ENCODE measurements at places on chromosomes 7 and 10.

DNA sequence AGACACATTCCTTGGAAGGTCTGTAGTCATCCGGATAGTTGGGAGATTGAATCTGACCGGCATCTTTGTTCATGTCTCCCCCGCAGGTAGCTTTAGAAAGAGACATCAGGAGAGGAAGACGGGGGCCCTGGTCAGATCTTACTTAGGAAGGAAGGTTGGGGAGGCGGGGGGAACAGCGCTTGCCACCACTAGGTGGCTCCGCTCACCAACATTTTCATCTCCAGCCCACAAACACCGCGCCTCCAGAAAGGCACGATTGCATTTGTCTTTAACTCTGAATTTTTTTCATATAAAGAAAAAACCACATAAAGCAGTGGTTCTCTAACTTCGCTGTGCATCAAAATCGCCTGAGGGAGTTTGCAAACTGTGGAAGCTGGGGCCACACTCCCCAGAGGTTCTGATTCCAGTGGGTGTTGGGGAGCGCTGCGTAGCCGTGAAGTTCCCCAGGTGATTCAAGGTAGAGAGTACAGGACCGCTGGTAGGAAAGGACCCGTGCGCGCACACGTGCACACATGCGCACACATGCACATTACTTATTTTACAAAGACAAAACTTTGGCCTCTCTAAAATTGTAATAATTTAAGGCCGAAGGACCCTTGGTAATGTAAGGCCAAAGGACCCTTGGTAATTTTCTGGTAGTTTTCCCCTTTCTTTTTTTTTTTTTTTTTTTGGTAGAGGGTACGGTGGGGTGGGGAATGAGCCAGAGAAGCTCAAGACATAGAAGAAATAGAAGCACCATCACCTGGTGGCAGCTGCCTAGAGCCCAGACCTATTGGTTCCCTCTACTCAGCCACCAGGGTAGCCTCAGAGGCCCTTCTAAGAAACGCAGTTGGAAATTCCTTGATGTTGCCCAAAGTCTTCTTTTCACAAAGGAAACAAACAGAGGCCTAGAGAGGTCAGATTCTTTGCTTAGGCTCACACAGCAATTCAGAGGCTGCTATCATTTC is 37.4 kb upstream of the OPALIN start:
- H3K27ac ChIP-seq: no peak overlapping the region
- H3K36me3 ChIP-seq: no peaks in the 10 kb centered on the region
- DNase-seq: peak; percentile 54

GRCh38 chr10:116056445-116057293 is 216.3 kb downstream of the GFRA1 start:
- no peak overlapping the region for H3K4me3 ChIP-seq
- no peaks in the 10 kb centered on the region for H3K27me3 ChIP-seq
- H3K4me1 ChIP-seq: no peaks in the 10 kb centered on the region

- no peaks in the 10 kb centered on the region for H3K36me3 ChIP-seq
- peaks cover 5% of the 10 kb centered on the region for H3K4me1 ChIP-seq
- no peak overlapping the region for H3K27ac ChIP-seq
- no peaks in the 10 kb centered on the region for H3K27me3 ChIP-seq
Measured at GRCh38 chr10:91935886-91936285, 12.3 kb downstream of the BTAF1 start.

- DNase-seq: no peak
- H3K36me3 ChIP-seq: no peaks in the 10 kb centered on the region
- H3K27me3 ChIP-seq: no peaks in the 10 kb centered on the region
- H3K4me1 ChIP-seq: no peaks in the 10 kb centered on the region
- no peak overlapping the region for H3K27ac ChIP-seq
Measured at GRCh38 chr7:128708235-128708634, 30.9 kb upstream of the CALU start.

DNA sequence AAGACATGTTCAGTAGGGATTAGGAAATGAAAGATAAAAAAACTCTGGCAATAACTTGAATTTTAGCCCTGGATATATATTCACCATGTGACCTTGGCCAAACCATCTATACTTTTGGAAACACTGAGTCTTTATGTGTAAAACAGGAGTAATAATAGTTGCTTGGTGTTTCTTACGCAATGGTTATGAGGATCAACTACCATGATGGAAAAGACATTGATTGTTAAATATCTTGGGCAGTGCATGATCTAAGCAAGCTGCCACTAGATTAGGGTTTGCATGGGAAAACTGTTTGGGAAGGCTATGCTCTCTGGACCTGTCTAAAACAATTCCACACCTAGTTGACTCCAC is 6.5 kb downstream of the OR6B1 start:
- no peaks in the 10 kb centered on the region for H3K27me3 ChIP-seq
- no peak overlapping the region for H3K4me3 ChIP-seq
- no peaks in the 10 kb centered on the region for H3K36me3 ChIP-seq
- no peak overlapping the region for H3K27ac ChIP-seq
- no peaks in the 10 kb centered on the region for H3K4me1 ChIP-seq

DNA sequence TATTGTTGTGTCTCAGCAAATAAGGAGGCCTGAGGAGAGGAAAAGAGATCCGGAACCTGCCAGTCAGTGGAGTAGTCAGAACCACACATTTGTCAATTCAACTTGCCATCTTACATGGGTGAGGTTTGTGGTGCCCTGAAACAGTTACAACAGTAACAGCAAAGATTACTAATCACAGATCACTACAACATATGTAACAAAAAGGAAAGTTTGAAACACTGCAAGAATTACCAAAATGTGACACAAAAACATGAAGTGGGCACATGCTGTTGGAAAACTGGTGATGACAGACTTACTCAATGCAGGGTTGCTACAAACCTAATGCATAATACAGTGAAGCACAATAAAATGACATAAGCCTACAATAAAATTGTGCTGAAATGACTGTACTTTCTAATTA is 89.4 kb downstream of the LRRN3 start:
- H3K27ac ChIP-seq: no peak overlapping the region
- H3K4me1 ChIP-seq: no peaks in the 10 kb centered on the region
- no peak for DNase-seq
- no peaks in the 10 kb centered on the region for H3K36me3 ChIP-seq

GRCh38 chr10:99711129-99711719 is 20.7 kb downstream of the COX15 start:
- H3K36me3 ChIP-seq: peaks cover 23% of the 10 kb centered on the region
- no peak overlapping the region for H3K27ac ChIP-seq
- no peak for DNase-seq
- no peak overlapping the region for H3K4me3 ChIP-seq

GRCh38 chr7:7805511-7806153 is 87.2 kb upstream of the RPA3 start:
- no peak overlapping the region for H3K4me3 ChIP-seq
- no peak overlapping the region for H3K27ac ChIP-seq
- no peaks in the 10 kb centered on the region for H3K4me1 ChIP-seq
- H3K36me3 ChIP-seq: no peaks in the 10 kb centered on the region
- DNase-seq: no peak
- no peaks in the 10 kb centered on the region for H3K27me3 ChIP-seq

DNA sequence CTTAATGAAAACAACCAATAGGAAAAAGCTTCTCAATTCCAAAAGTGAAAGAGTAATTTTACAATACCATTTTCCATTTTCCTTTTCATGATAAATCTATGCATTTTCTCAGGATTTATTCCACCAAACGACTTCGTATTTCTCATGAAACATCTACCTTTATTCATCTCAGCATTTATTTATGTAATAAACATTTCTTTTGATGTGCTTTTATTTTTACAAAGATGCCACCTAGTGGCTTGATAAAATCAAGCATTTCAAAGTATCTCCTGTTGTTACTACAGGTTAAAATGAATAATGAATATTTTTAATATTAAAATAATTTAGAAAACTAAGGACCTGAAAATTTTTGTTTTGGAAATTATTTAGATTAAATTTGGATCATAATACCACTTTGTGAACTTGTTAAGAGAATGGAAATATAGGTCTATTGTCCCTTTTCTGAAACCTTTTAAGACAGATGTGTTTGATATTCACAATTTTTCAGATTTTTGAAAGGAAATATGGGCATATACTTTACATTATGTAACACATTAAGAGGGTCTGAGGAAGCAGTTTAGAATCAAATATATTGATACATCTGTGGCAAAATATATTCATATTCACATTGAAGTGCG is 2.7 kb upstream of the IQUB start:
- no peak overlapping the region for H3K4me3 ChIP-seq
- no peak for DNase-seq
- no peaks in the 10 kb centered on the region for H3K36me3 ChIP-seq
- peaks cover 15% of the 10 kb centered on the region for H3K4me1 ChIP-seq
- no peaks in the 10 kb centered on the region for H3K27me3 ChIP-seq

DNA sequence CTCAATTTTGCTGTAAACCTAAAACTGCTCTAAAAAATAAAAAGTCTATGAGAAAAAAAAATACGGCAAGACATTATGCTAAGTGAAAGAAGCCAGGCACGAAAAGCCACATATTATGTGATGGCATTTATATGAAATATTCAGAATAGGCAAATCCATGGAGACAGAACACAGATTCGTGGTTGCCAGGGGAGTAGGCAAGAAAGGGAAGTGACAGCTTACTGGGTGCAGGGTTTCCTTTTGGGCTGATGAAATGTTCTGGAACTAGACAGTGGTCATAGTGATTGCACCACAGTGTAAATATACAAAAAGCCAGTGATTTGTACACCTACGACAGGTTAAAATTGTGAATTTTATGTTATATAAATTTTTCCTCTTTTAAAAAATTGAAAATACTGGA is 41.3 kb upstream of the GLI3 start:
- H3K4me1 ChIP-seq: no peaks in the 10 kb centered on the region
- H3K27ac ChIP-seq: no peak overlapping the region
- no peaks in the 10 kb centered on the region for H3K36me3 ChIP-seq
- no peak overlapping the region for H3K4me3 ChIP-seq
- no peaks in the 10 kb centered on the region for H3K27me3 ChIP-seq

GRCh38 chr7:151309311-151309710 is 32.3 kb upstream of the NUB1 start:
- no peaks in the 10 kb centered on the region for H3K27me3 ChIP-seq
- no peaks in the 10 kb centered on the region for H3K4me1 ChIP-seq
- no peaks in the 10 kb centered on the region for H3K36me3 ChIP-seq

DNA sequence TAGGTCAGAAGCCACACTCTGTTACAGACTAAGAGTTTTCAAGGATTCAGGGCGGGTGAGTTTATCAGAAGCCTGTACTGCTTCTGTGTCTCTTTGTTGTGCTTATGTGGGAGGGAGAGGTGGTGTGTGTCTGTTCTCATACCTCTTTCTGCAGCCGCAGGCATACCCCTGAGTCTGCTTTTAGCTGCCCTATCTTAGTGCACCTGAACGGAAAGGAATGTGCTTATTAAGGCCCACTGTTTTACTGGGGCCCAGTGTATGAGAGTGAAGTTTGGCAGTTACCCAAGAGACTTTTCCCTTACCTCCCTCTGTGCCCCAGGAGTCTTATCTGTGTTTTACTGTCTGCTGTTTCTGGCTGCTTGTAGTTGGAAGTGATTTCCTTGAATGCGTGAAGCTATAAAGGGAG is 104.3 kb downstream of the TYW1 start:
- H3K27ac ChIP-seq: no peak overlapping the region
- no peaks in the 10 kb centered on the region for H3K27me3 ChIP-seq
- no peak overlapping the region for H3K4me3 ChIP-seq

DNA sequence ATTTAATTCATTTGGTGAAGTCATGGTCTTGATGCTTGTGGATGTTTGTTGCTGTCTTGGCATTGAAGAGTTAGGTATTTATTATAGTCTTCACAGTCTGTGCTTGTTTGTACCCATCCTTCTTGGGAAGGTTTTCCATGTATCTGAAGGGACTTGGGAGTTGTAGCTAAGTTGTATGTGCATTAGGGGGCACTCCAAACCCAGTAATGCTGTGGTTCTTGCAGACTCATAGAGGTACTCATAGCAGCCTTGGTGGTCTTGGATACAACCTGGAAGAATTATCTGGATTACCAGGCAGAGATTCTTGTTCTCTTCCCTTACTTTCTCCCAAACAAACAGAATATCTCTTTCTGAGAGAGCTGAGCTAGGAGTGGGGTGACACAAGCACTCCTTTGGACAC is 93.2 kb downstream of the ADCYAP1R1 start:
- no peaks in the 10 kb centered on the region for H3K27me3 ChIP-seq
- H3K4me3 ChIP-seq: no peak overlapping the region
- no peak for DNase-seq
- no peak overlapping the region for H3K27ac ChIP-seq
- H3K36me3 ChIP-seq: no peaks in the 10 kb centered on the region
- no peaks in the 10 kb centered on the region for H3K4me1 ChIP-seq

DNA sequence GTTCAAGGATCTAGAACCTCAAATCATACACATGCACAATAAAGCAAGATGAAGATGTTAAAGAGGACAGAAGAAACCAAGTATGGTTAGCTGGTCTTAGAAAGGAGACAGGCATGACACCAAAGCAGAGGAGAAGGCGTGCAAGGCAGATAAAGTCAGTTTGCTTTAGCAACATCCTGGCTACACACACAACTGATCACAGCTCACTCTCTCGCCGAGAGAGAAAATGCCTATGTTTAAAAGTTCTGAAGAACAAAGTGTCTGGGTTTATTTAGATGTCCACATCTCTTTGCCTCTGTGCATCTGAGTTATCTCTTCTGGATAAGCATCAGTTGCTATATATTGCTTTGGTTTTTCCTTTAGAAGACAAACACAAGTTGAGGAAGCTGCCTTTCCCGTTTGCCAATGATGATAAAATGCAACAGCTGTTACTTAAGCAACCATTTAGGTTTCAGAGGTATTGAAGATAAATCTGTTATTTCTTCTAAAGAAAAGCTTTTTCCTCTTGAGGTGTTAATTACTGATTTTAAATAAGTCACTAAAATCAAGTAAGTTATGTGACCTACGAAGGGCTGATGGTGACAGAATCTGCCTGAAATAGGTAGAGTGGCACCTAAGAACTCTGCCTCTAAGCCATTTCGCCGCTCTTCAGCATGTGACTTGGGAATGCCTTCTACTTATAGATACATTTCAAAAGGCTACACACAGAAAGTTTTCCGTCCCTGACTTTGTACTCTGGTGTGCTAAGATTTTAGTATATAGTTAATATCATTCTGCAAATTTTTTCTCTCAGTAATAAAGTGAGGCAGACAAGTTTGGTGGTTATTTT is 146.2 kb upstream of the ASAH2 start:
- no peak for DNase-seq
- peaks cover 21% of the 10 kb centered on the region for H3K4me1 ChIP-seq
- H3K27me3 ChIP-seq: no peaks in the 10 kb centered on the region
- no peak overlapping the region for H3K4me3 ChIP-seq

GRCh38 chr10:68101066-68101465 is 8.2 kb upstream of the MYPN start:
- no peaks in the 10 kb centered on the region for H3K36me3 ChIP-seq
- no peak for DNase-seq
- no peak overlapping the region for H3K27ac ChIP-seq
- no peak overlapping the region for H3K4me3 ChIP-seq
- no peaks in the 10 kb centered on the region for H3K4me1 ChIP-seq
